Stimulated activated CD4-positive, alpha-beta T cell treated with anti-CD3 and anti-CD28 coated beads, Interleukin-15, amount 100 ng/mL, for 24 hours (primary cell): ENCODE measurements at places on chromosomes 3 and 15.

- no peak for DNase-seq
Observed at GRCh38 chr15:38017721-38018120, 83.3 kb downstream of the TMCO5A start.

DNA sequence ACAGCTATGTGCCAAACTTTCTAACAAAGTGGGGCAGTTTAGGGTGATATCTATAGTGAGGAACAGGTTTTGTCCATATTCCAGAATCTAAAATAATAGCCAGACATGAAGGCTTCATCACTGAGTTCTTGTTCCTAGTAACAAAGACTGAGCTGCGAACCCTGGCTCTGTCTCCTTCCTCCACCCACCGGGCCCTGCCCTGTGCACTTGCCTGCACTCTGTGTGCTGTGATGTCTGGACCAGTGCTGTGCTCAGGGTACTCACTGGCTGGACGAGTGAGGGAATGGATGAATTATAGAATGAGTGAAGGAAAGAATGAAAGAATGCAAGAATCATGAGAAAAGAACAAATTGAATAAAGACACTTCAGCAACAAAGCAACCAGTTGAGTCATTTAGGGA, 8.9 kb upstream of the NMNAT3 start:
- DNase-seq: no peak

DNA sequence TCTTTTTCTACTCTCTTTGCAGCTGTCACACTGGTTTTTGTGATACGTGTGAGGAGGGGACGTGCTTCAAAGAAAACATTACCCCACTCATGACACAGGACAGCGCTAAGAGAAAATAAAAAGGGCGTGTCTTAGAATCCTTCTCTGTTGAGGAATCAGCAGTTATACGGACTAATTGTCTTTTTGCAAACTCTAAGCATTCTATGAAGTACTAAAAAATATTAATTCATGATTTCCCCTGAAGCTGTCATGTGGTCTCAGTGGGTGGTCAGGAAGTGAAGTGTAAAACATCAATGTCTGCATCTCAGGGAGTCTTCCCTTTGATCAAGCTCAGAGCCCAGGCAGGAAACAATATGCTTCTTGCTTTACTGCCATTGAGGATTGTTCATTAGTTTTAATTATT, 117.5 kb upstream of the CRBN start:
- no peak for DNase-seq

GRCh38 chr3:16090024-16090423, 84.5 kb upstream of the GALNT15 start:
- no peak for DNase-seq

- no peak for DNase-seq
Observed at GRCh38 chr15:51907136-51907862, 64.3 kb downstream of the LEO1 start.

DNA sequence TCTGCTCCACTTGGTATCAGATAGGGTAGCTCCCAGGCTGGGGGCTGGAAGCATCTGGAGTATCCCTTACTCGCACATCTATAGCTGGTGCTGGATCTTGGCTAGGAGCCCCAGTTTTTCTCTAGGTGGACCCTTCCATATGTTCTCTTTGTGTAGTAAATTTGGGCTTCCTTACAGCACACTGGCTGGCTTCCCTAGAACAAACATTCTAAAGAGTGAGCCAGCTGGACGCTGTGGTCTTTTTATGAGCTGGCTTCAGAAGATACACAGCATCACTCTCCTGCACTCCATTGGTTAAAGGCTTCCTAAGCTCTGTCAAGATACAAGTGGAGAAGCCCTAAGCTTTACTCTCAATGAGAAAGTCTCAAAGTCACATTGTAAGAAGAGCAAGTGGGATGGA, 322.1 kb downstream of the WDR72 start:
- no peak for DNase-seq

- DNase-seq: no peak
Observed at GRCh38 chr15:92981333-92981732, 81.2 kb downstream of the CHD2 start.

DNA sequence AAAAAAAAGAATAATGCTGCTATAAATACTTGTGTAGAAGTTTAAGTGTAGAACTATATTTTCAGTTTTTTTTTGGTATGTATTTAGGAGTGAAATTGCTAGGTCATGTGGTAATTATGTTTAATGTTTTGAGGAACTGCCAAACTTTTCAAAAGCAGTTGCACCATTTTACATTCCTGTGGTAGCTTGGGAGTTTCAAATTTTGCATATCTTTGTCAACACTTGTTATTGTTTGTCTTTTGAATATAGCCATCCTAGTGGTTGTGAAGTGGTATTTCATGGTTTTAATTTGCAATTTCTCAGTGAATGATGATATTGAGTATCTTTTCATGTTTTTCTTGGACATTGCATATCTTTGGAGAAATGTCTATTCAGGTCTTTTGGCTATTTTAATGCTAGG, 30.4 kb downstream of the SKIL start:
- no peak for DNase-seq

- DNase-seq: no peak
Observed at GRCh38 chr3:21944251-21944650, 193.2 kb upstream of the ZNF385D start.

GRCh38 chr3:45776301-45776595, 20.1 kb downstream of the SLC6A20 start:
- DNase-seq: no peak

DNA sequence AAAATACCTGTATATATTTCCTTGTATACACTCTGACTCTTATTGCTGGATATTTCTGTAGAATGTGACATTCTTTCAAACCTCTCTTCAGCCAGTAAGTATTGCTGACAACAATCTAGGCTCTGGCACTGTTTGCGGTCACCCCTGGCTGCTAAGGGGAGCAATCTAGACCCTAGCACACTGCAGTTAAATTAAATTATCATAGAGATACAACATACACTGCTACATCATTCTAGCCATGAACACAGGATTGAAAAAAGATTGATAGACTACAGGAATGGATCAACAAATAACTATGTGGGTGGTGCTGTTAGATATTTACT, 108.7 kb upstream of the MEIS2 start:
- no peak for DNase-seq
